ENCODE measurements at places on chromosomes 6 and 20.

GRCh38 chr6:35911871-35912653 lies 8.8 kb downstream of the SRPK1 start:
- DNase-seq: no peak

GRCh38 chr6:149293244-149293643 lies 24.3 kb upstream of the TAB2 start:
- no peak for DNase-seq

DNA sequence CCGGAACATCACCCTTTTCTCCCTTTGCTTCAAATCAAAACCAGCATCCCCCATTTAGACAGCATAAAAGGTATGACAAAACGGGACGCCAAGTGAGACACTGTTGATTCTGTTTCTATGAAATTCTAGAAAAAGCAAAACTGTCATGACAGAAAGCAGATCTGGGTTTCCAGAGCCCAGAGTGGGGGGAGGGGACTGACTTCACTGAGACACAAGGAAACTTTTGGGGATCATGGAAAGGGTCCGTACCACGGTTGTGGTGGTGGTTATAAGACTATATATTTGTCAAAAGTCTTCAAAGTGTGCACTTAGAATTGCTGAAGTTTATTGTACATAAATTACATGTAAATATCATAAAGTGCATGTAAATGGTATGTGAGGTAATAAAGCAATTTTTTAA lies 82.6 kb downstream of the SLC22A3 start:
- no peak for DNase-seq

DNA sequence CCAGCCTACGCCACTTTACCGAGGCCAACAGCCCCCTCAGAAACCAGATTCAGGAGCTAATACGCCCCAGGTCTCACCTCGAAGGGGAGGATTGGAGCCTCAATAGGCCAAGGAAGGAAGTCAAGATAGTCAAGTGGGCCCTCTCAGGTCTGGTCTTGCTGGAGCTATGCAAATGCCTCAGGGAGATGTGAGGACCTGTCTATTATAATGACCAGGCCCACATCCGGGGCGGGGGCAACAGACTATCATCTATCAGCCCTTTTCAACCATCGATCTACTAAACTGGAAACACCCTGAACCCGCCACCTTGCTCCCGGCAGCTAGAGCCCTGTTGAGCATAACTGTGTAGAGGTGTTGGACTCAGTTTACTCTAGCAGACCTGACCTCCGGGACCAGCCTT lies 12.7 kb upstream of the GSTA3 start:
- DNase-seq: no peak

GRCh38 chr6:88141561-88142296 lies 24.4 kb downstream of the CNR1 start:
- no peak for DNase-seq

- DNase-seq: no peak
Observed at GRCh38 chr6:116326181-116326671, 44.5 kb upstream of the DSE start.

DNA sequence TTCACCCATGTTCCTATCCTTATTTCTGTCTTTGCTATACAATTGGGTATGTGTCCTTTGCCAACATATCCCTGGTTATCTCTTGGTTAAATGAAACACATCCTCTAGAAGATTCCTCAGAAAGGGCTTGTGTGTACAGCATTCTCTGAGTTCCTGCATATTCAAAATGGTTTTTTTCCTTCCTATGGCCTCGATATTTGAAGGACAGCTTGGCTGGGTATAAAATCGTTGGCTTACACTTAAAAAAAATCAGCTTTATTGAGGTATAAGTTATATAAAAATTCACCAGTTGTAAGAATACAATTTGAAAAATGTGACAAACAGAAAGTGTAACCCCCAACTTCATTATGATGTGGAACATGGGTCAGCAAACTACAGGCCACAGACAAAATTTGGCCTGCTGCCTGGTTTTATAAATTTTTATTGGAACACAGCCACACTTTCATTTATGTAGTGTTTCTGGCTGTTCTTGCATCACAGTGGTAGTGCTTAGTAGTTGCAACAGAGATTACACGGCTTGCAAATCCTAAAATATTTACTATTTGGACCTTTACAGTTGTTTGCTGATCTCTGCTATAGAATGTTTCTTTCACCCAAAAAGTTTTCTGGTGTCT lies 16.7 kb downstream of the PCMT1 start:
- DNase-seq: no peak

DNA sequence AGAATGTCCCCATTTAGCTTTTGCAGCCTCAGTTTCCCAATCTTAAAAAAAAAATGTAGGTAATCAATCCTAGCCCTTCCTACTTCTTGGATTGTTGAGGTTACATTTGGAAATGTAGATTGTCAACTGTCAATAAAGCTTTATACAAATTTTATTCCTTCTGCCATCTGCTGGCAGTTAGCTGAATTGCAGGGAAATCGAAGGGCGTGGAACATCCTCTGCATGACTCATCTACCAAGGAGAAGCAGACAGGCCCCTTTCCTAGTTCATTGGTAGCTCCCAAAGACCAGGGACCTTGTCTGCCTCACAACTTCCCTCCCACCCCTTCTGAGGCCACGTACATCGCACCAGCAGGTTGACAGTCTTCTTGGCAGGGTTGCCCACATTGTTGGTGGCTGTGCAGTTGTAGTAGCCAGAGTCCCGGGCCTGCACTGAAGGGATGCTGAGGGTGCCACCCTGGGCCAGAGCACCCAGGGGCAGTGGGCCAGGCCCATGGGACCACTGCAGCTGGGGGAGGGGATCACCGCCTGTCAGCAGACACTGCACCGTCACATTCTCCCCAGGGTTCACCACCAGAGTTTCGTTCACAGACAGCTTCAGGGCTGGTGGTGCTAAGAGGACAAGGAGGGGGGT lies 43.6 kb downstream of the MDGA1 start:
- DNase-seq: no peak

DNA sequence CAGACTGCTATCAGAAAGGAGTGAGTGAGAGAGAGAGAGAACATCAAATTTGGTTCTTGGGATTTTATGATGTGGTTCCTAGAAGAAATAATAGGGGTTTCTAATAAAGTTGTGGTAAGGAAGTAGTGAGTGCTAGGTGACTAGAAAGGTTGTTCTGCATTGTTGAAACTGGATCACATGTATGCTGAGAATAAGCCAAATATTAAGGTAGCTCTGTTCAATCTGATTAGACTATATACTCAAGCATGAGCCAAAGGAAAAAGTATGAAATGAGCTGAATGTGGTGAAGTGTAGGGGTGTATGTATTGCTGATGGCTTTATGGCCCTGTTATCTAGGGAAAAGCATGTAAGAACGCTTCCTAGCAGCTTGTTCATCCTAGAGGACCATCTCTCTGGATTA lies 63.0 kb upstream of the IMPG1 start:
- DNase-seq: no peak

- no peak for DNase-seq
Observed at GRCh38 chr20:20224806-20225205, 143.1 kb upstream of the INSM1 start.

DNA sequence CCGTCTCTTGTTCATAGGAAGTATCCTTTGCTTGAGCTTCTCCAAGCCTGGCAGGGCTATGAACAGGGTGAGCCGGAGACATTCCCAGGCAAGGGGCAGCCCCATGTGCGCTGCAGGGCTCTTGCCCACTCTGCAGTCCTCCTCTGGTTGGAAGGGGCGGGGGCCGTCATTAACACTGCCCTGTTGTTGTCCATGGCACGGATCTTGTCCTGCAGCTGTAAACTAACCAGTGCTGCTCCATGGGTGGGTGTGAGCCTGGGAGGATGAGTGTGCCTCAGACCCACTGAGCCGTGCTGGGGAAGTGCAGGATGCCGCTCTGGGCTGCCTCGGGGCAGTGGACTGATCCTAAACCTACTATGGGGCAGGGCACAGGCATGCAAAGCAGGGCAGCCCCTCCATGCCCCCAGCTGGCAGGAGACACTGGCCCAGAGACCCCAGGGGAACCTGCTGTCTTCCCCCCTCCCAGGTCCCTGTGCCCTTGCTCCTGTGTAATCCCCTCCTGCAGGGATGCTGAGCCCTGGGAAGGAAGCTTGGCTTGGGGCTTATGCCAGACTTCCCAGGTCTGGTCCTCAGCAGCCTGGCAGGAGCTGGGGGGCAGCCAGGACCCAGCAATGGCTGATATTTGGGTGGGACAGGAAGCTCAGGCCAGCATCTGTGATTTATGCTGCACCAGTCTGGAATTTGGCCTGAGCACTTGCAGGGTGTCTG lies 8.5 kb downstream of the EBF4 start:
- DNase-seq: no peak

DNA sequence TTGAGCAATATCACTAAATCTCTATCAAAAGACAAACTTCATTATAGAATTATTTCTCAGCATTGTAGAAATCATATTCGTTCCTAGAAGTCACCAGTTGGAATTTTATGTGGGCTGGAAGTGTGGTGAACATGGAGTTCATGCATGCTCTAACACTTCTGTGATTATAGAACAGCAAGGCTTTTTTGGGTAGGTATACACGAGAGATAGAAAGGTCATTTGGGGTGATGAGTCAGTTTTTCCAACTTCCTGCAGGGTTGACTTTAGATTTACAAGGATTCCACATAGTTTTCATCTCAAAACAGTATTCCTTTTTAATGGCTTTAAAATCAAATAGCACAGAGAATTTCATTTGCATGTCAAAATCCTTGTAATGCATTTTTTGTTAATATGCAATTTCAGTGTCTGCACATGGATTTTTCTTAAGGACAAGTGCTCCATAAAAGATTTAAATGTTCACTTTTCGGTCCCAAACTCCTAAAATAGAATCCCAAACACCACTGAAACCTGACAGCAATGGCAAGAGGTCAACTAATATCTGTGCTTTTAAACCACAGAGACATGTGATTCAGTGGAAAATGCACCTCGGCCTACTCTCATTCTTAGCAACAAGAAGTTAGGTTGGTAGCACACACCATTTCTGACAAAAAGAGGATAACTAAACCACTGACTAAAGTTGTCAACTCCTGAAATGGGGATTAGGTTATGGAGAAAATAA lies 211.0 kb downstream of the MOXD1 start:
- no peak for DNase-seq

DNA sequence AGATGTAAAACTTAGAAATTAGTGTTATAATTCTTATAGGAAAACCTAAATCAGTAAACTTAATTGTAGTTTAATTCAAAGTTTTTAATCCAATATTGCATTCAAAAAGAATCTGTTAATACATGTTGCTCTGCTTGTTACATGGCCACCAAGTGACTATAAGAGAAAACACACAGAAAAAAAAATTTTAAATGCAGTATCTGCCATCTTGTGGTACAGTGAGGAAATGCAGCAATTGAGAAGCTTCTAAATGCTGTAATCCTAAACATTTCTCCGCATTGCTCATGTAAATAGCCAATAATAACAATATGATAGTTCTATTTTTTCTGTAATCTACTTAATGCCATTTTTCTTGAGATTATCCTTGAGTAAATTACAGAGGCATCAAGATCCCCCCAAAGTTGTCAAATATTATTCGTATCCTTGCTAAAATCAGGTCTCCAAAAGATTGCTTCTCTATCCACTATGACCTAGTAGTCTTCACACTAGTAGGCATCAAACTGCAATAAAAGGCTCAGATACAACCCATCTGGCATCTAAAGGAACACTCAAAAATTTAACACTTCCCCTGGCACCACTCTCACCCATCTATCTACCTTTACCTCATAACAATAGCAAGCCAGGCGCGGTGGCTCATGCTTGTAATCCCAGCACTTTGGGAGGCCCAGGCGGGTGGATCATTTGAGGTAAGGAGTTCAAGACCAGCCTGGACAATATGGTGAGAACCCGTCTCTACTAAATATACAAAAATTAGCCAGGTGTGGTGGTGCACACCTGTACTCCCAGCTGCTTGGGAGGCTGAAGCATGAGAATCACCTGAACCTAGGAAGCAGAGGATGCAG lies 34.6 kb downstream of the HDAC2 start:
- DNase-seq: no peak

DNA sequence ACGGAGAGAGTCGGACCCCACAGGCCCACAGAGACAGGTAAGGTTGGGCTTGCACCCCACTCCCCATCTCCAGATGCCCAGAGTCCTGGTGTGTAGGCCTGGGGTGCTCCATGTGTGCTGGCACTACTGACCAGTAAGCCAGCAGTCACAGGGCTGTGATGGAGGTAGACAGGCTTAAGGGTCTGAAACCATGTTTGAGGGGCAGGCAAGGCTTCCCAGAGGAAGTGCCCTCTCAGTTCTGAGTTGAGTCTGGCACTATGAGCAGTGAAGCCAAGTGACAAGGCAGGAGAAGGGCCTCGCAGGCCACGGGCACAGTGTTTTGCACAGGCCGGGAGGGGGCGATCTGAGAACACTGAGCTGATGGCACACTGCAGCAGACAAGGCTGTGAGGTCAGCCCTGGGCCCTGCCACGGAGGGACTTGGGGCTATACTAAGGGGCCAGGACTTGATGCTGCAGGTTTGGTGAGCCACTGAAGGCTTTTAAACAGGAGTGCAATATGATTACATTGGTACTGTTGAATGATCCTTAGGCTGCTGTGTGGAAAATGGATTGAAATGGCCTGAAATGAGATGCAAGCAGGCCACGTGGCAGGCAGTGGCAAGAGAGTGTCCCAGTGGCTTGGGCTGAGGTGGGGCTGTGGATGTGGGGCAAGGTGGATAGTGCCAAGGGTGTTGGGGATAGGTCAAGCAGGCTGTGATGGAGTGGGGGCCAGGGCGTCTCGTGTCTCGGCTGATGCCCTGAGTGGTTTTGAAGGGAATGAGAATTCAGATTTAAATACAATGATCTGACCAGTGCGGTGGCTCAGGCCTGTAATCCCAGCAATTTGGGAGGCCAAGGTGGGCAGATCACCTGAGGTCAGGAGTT lies 20.3 kb downstream of the TTBK1 start:
- DNase-seq: no peak

- DNase-seq: no peak
Observed at GRCh38 chr20:50198180-50198666, 7.6 kb downstream of the CEBPB start.

DNA sequence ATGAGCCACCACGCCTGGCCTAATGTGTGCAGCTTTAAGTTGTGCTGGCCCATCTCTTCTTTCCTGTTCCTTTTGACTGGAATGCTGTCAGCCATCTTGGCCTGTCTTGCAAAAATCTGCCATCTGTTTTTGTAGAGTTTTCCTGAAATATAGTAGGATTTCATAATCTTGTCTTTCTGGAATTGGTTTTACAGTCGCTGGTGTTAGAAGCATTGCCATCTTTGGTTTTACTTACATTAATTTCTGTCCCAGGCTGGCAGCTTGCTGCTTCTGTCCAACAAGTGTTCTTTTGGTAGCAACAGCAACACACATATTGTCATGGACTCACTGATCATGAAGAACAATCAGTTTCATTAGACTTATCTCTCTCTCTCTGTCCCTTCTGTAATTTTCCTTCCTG lies 29.1 kb upstream of the TULP1 start:
- DNase-seq: no peak

All from NCI-H510A (cell line).